EH (cell line): ENCODE measurements at places on chromosomes 1 and 21.

GRCh38 chr1:230459465-230459864 lies 33.3 kb upstream of the PGBD5 start:
- peak; percentile 23 for DNase-seq

- DNase-seq: no peak
Measured at GRCh38 chr1:157291083-157291482, 152.9 kb upstream of the ETV3 start.

- DNase-seq: no peak
Measured at GRCh38 chr21:20445971-20446370, 552.2 kb upstream of the NCAM2 start.

- no peak for DNase-seq
Measured at GRCh38 chr1:224069138-224069537, 44.8 kb upstream of the FBXO28 start.

DNA sequence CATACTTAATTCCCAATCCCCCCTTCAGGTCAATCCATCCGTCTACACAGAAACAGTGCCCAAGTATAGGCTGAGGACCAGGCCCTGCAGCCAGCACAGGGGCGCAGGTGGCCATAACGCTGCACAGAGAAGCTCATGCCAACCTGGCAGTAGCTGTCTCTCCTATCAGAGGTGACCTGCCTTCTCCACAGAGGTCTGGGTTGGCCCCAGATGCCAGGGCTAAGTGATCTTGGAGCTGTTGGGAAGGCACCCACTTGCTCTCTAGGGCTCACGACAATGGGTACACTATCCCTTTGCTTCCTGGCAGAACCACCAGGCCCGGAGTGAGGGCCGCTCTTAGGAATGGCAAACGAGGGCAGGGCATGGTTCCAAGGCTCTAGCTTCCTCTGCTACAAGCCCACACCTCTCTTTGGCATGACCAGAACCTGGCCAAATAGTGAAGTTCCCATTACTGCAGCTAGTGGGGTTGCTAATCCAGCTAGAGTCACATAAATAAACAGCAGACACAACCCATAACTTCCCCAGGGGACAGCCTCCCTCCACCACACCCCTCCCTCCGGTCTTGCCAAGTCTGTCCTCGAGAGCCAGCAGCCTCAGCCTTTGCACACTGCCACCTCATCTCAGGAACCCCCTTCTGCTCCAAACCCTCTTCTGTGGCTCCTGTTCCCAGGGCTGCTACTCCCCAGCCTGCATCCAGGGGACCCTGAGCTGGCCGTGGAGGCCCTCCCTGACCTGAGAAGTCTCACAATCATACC lies 113.0 kb downstream of the GLIS1 start:
- DNase-seq: peak; percentile 16

GRCh38 chr21:45126204-45126626 lies 51.8 kb downstream of the ADARB1 start:
- DNase-seq: no peak

- peak; percentile 80 for DNase-seq
Measured at GRCh38 chr1:172823534-172823933, 164.6 kb downstream of the FASLG start.

- DNase-seq: no peak
Measured at GRCh38 chr1:23238565-23238964, 21.3 kb upstream of the HTR1D start.

GRCh38 chr1:65751961-65752360 lies 40.7 kb upstream of the PDE4B start:
- no peak for DNase-seq

DNA sequence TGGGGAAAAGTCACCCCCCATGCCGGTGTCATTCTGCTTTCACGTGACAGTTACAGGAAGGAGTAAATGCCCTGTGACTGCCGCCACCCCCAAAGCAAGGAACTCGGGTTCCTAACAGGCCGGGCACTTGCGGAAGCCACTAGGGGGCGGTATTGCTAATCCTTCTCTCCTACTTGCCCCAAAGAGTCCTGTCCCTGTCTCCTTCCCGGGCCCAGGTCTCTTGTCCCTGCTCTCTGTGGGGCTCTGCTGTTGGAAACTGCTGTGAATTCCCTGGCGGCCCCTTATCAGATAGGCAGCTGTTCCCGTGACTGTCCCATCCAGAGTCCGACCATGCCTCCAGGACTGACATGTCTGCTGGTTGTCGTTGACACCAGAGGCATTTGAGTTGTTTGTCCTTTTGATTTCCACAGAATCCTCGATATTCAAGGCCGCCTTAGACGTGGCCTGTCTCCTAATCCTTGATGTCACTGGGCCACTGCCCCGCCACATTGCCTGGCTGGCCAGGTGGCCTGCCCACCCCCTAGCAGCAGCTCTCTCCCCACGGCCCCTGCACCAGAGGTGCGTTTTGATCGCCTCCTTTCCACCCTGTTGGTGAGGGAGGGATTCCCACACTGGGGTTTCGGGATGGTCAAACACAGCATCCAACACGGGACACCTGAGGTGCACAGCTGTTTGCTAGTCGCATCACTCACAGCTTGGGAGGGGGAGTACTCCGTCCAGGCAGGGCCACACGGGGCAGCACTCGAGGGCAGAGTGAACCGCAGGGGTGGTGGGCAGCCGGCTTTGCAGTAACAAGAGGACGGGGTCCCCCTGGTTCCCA lies 37.3 kb downstream of the CHAF1B start:
- peak; percentile 69 for DNase-seq

GRCh38 chr1:153513023-153513422 lies 22.8 kb downstream of the S100A6 start:
- DNase-seq: no peak

DNA sequence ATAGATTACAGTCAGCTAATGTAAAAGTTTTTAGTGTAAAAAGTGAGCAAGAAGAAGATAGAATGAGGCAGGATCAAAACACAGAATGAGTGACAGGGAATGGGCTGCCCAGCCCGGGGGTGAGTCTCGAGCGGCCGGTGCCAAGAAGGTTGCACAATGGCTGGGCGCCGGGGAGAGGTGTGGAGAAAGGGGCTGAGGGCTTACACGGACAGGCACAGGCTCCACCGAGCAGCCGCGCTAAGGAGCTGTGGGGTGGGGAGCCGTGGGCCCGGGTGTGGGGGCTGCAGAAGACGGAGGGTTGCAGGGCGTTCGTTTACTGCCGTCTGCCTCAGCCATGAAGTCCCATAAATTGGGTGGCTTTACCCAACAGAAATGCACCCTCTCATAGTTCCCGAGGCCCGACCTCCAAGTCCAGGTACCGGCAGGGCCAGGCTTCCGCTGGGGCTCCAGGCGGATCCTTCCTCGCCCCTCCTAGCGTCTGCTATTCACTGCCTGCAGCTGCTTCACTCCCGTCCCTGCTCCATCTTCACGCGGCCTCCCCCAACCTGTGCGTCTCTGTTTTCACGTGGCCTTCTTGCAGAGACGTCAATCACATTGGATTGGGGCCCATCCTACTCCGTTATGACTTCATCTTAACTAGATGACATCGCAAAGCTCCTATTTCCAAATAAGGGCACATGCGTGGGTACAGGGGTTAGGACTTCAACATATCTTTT lies 277.2 kb downstream of the CAMTA1 start:
- no peak for DNase-seq

GRCh38 chr1:244350027-244350426 lies 101.7 kb downstream of the ADSS2 start:
- no peak for DNase-seq

GRCh38 chr1:235990330-235990795 lies 74.5 kb downstream of the NID1 start:
- DNase-seq: peak; percentile 89

GRCh38 chr21:34367320-34367935 lies 3.6 kb downstream of the KCNE2 start:
- DNase-seq: peak; percentile 93

DNA sequence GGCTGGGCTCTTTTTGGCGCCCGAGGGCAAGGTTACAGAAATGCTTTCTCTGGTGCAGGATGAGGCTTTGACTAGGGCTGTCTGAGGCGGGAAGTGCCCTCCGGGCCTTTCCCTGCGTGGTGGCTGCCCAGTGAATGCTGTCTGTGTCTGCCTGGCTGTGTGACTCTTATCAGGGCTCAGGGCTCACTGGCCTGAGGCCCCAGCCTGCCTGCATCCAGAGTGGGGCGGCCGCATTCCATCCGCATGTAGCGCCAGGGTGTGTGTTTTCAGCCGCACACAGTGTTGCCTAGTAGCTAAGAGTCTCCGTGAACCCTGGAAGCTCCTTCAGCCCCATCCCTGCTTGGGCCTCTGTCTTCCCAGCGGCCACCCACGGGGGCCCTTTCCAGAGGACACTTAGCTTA lies 59.1 kb downstream of the FAAP20 start:
- peak; percentile 90 for DNase-seq

DNA sequence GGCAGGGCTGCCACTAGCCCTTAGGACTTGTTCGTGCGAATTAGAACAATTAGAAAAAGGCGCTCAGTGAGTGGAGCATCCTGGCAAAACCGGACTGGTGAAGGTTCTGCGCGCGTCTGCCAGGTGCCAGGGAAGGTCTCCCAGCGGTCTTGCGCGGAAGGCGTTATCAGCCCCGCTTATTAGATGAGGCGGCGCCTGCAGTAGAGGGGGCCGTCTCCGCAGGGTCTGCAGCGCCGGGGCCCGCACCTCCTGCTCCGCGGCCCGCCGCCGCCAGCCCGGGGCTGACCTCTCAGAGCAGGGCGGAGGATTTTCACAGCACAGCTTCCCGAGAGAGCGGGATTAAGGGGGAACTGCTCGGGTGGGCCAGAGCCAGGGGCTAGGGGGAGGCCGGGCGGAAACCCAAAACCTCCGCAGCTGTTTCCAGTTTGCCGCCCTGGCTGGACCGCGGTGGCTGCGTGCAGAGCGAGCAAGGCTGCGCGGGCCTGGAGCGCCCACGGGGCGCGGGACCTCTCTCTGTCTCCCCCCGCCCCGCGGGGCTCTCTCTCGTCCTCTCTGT lies 155.2 kb downstream of the FOXD2 start:
- no peak for DNase-seq

GRCh38 chr1:110615548-110616130 lies 9.5 kb upstream of the KCNA2 start:
- DNase-seq: peak; percentile 65

- no peak for DNase-seq
Measured at GRCh38 chr1:217888328-217888727, 257.2 kb downstream of the SPATA17 start.

- peak; percentile 67 for DNase-seq
Measured at GRCh38 chr1:33382661-33383415, 48.1 kb downstream of the PHC2 start.

DNA sequence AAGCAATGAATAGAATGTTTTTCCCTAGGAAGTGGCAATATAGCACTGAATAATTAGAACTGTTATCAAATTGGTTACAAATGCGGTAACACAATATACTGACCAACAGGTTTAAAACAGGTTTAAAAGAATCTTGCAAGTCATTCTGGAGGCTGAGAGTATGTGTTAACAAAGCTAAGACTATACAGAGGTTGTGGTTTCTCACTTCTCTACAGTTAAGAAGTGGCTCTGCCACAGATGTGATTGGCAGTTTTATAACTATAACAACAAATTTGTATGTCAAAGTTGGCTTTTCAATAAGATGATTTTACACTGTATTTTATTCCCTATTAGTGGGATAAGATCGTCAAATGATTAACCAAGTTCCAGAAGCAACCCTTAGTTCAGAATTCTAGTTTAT lies 7.1 kb downstream of the ANGEL2 start:
- no peak for DNase-seq

- peak; percentile 11 for DNase-seq
Measured at GRCh38 chr1:239997515-239998311, 94.0 kb upstream of the FMN2 start.

DNA sequence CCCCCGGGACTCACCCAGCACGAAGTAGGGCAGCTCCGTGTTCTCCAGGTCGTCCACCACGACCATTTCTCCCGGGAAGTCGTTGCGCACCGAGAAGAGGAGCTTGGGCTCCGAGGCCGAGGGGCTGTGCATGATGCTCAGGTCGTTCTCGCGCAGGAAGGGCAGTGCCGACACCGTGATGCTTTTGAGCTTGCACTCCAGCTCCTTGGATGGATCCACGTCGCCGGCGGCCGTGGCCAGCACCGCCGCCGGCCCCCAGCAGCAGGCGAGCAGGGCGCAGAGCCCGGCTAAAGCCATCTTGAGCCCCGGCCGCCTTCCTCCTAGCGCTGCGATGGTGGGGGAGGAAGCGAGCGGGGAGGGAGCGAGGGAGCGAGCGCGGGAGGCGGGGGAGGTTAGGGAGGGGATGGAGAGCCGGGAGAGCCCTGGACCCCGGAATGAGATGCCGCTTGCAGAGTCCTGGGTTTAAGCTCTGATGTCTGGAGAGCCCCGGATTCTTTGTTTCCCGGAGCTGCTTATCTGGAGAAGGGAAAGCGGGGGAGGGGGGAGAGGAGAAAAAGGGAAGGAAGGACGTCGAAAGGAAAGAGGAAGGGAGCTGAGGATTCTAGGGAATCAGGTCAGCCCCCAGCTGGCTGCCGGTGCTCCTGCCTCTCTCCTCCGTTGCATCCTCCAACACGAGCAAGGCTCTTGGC lies at the start of gene ASTN1:
Gene ASTN1, minus strand, starts transcription at position 333 of the 689 bp plus-strand sequence. Its CDS starts 36 bp downstream, at position 297.
- DNase-seq: no peak

DNA sequence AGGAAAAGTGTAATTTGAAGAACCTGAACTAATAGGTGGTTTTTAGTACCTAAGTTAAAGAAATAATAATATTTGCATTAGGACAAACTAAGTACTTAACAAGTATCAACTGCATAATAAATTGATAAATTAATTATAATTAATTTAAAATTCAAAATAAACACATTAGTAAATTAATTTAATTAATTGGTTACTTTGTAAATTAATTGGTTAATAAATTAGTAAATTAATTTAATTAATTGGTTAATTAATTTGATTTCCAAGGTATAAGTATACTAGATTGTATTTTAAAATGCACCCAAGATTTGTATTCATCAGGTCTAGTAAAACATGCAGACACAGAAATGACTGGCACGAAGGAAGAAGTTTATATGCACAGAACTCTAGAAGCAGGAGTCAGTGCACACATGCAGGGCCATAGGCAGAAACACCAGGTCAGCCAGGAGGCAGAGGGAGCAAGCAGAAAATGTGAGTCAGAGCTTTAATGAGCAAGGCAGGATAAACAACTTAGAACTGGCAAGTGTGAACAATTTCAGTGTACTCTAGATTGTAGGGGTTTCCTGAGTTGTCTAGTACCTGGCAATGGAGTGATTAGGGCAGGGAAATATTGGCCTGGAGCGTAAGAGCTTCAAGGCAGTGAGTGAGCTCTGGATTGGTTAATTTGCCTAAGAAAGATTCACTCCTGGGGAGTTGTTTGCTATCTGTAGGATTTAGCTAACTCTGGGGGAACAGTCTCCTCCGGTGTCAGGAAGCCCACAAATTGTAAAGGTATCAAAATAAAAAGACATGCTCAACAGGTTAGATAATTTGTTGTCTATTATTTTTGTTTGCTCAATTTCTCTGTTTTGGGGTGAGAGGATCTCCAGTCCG lies 665.7 kb downstream of the MRPL39 start:
- no peak for DNase-seq

GRCh38 chr1:54323921-54324250 lies 82.3 kb downstream of the SSBP3 start:
- DNase-seq: peak; percentile 76

- DNase-seq: no peak
Measured at GRCh38 chr1:69055194-69055593, 512.5 kb upstream of the LRRC7 start.

DNA sequence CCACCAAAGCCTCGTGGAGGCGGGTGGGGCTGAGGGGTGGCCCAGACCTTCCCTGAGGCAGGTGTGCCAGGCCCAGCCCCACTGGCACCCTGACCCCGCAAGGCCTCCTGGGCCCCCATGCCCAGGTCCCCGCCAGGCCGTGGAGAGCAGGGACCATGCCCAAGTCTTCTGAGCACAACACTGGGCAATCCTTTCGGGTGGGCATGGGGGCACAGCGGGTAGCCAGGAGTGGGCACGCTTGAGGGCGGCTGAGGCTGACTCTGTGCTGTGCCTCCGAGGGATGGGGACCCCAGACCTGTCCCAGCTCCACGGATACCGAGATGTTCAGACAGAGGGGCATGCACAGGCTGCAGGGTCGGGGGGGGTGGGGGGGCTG lies 12.9 kb downstream of the CFAP410 start:
- no peak for DNase-seq
